ENCODE measurements at places on chromosomes 6 and 20.

DNA sequence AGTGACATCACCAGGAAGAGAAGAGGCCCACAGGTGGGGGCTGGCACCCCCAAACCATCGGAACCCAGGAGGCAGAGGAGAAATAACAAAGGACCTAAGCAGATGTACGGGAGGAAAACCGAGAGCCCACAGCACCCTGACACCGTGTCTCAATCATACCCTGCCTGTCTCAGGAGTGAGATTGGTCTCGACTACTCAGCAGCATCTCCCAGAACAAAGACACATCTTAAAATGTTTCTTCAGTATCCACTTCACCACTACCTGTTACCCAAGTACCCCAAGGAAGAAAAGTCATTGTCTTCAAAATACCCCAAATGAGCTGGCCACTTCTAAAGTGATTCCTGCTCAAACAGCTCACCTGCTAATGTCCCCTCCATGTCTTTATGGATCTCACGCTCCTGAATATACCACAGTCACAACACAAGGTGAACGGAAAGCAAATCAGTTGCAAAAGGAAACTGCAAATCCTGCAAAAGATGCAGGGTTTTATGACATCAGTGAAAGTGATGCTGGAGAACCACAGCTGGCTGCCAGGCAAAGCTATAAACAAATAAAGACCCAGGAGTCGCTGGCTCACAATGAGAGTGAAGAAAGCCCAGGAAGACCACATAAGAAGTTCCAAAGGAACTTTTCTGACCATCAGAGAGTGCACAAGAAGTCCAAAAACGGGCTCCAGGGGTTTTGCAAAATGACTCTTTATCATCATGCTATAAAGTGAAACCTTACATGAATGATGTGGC, 44.1 kb downstream of the PREX1 start:
- DNase-seq = no peak

DNA sequence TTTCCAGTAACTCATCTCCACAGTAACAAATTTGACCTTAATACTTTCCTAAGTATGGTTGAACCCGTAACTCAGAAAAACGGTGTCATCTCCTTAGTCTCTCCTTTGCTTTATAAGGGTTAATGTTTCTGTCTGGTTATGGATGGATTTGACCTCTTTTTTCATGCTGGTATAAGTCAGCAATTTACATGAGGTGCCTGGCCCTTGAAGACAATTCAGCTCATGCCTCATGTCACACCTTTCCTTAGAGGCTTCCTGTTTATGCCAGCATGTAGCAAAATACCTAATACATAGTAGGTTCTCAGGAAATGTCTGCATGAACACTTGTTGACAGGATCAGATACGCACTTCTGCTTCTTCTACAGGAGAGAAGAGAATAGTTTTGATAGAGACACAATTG, 37.7 kb upstream of the C20orf144 start:
- no peak for DNase-seq

- DNase-seq = no peak
Measured at GRCh38 chr6:147117580-147117979, 86.6 kb upstream of the STXBP5 start.

GRCh38 chr6:27332692-27333641, 20.9 kb upstream of the POM121L2 start:
- DNase-seq = peak; percentile 61

Data from erythroblast (primary cell).